ENCODE measurements at places on chromosomes 1 and 21. TPM values are rescaled to one million over a fixed set of nuclear protein-coding genes. Genes with fewer than 3 reads are reported as not detected.

- DNase-seq = no peak
These were observed 437.9 kb upstream of the PLXNA2 start for GRCh38 chr1:208681878-208682663.

DNA sequence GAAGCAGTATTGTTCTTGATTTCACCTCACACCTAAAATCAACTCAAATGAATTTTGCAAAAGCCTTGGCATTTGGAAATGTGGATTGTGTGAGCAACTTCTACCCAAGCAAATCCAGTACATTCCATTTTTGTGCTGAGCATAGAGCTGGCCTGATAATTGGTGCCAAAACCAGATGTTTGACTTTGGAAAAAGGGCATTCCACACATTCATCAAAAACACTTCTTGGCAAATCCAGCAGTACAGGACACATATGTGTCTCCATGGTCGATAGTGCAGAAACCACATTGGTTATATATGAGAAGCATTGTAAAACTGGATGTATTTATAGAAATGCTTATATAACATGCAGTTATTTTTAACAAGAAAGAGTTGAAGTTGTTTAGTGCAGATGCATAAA, 210.4 kb downstream of the KCNK2 start:
- DNase-seq = no peak

DNA sequence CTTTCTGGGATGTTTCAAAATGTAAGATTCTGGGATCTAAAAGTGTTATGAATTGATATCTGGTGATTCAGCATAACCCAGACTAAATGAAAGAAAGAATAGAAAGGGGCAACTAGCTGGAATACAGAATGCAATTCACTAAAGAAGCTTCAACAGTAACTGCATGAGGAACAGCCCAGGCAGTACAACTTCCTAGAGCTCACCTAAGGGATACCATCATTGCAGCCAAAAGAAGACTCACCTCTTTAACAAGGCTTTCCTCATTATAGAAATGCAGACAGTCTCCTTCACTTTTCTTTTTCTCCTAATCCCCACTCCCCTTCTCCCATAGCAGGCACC, 6.3 kb downstream of the RGS5 start:
- no peak for DNase-seq

- DNase-seq = no peak
These were observed 21.6 kb upstream of the TRAF5 start for GRCh38 chr1:211305044-211305443.

DNA sequence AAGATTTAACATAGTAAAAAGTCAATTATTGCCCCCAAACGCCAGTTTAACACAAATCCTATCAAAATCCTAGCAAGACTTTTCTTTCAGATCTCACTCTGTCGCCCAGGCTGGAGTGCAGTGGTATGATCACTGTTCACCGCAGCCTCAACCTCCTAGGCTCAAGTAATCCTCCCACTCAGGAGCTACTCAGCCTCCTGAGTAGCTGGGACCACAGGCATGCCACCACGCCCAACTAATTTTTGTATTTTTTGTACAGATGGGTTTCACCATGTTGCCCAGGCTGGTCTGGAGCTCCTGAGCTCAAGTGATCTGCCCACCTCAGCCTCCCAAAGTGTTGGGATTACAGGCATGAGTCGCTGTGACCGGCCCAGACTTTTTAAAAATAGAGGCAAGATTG, 4.8 kb downstream of the SNIP1 start:
- DNase-seq = no peak

DNA sequence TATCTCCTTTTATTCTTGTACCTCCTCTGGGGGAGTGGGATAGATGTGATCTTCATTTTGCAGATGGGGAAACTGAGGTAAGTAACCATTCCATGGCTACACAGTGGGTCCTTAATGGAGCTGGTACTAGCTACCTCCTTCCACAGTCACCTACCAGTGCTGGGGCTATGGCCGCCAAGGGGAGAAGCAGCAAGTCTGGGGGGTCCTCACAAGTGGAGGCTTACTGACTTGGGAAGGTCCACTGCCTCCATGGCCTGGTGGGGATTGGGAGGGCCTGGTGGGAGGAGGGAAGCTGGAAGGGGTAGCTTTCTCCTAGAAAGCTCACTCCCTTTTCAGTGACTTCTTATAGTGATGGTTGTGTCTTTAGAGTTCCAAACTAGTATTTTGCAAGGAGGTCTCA, 5.9 kb upstream of the FOXO6 start:
- no peak for DNase-seq

DNA sequence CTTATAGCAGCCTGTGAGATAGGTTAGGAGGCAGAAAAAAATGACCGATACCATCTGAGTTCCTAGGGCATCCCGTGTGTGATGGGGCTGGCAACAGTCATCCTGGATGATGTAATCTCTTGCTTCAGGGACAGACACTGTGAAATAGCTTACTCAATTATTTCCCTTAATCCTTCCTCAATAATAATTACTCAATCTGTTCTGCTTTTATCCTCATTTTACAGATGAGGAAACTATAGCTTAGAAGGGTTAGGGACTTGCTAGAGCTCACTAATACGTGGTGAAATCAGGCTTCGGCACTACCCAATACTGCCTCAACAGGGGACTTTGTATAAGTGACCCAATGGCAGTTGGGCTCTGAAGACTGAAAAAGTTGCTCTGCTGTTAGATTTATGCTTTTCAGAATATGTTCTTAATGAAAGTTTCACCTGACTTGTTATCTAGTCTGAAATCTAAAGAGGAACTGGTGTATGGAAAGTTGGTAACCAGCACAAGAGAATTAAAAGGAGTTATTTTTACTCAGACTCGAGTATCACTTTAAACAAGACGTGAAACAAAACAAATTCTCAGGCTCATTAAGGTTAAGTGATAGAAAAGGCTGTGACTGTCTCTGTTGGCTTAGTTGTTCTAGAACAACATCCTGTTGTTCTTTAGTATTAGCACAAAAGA, 14.4 kb downstream of the CD55 start:
- DNase-seq = no peak

DNA sequence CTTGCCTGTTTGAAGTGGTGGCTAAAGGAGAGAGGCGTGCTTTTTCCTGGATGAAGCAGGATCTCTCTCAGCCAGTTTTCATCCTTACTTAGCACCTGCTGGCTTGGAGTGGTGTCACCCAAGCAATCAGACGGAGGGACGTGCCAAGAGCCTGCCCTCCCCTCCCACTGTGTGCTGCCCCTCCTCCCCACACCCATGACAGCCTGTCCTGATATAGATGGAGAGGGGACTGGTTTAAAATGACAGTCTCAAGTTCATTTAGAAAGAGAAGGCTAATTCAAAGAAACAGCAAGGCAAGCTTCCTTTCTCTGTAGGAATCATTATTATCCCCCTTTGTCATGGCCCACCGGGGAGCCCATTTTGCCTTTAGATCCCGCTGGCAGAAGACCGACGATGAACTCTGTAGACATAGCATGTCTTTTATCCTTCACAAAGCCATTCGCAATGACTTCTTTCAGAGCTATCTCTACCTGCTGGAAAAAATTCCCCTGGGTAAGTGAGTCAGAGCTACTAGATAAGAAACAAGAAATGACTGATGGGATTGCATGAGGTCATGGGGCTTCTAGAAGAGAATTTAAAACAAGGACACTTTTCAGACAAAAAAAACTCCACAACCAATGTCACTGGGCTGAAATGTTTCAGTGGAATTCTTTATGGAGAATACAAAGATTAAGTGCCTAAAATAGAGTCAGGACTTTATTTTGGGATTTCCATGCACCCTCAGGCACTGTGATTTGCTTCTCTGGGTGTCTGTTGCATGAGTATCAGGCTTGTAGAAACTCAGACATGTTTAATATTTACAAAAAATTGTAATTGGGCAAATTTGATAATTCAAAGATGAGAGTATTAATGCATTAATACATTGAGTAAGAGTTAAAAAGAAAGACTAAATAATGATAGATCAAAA, at the start of gene NTMT2:
Gene NTMT2 (plus strand): TSS at position 190 of the 907 bp plus-strand sequence. CDS start 149 bp downstream, at position 339.
- DNase-seq = peak; percentile 63

GRCh38 chr21:28822486-28823335, 170.0 kb downstream of the LTN1 start:
- DNase-seq = no peak

DNA sequence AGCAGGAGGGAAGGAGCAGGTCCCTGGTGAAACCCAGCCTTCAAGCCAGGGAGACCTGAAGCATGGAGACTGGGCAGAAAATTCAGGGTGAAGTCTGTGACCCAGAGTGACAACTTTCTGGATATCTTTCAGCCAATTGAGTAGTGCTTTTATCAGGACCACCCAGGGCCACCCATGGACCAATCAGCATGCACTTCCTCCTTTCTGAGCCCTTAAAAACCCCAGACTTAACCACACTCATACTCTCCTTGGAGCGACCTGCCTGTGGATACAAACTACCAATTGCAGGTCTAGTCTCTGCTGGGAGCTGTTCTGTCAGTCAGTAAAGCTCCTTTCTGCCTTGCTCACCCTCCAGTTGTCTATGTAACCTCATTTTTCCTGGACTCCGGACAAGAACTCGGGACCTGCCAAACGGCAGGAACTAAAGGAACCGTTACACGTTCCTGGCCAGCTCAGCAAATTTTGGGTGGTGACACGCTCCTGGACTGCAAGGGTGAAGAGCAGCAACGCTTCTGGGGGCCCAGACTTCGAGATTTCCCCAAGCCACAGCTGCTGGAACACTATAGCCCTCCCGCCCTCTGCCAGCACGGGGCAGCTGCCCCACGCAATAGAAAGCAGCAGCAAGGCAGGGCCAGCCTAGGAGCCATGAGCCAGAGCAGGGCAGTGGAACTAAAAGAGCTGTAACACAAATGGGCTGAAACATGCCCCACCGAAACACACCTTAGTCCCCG, 1183.4 kb downstream of the AMY1C start:
- DNase-seq = no peak

- DNase-seq = no peak
These were observed 63.8 kb downstream of the TBCE start for GRCh38 chr1:235430991-235431390.

- DNase-seq = no peak
These were observed 2.6 kb downstream of the ZBTB48 start for GRCh38 chr1:6582370-6582769.

GRCh38 chr21:41621513-41621912, 113.6 kb upstream of the TMPRSS2 start:
- no peak for DNase-seq

- no peak for DNase-seq
These were observed 217.6 kb upstream of the NFIA start for GRCh38 chr1:60864722-60865121.

PRAMEF15 gene
- not detected for total RNA-seq

PCP4 gene
- total RNA-seq = 3.6 TPM

MMP23B gene
- 21.5 TPM for total RNA-seq

FBLIM1 gene
- 79.1 TPM for total RNA-seq

PTAFR gene
- total RNA-seq = 1.1 TPM

AGO4 gene
- 15.0 TPM for total RNA-seq

ADGRL2 gene
- total RNA-seq = 58.7 TPM

All from heart right ventricle (tissue), 16 donors.